ENCODE measurements at places on chromosomes 2 and 18.

- DNase-seq = no peak
Observed at GRCh38 chr2:238985931-238986446, 138.1 kb downstream of the TWIST2 start.

DNA sequence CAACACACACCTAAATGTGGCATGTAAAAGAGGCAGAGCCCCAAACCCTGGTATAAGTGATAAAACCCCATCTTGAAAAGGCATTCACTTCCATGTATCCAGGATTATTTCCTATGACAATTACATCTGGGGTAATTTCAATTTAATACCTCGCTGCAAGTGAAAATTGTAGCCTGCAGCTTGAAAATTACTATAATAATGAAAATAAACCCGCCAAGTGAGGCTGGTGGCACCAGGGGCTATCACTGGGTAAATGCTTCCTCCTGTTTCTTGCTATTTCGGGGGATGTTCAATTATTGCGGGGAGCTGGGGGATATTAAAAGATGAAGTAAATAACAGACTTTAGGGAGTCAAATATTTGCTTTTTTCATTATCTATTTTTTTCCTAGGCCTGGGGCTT lies 159.5 kb upstream of the CAPN13 start:
- DNase-seq = no peak

DNA sequence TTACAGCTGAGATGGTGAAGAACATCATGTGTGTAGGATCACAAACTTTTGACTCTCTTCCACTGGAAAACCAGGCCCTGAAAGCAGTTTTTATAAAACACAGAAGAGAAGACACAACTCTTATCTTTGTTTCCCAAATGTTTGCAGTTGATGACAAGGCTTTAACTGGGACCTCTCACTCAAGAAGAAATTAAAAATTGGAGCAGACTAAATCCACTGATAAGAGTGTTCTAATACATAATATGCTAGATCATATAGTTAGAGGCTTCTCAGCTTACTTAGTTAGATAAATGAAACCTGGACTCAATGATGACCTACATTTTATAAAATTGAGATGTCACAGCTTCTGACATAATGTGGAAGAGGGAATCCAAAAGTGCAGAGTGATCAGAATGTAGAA lies 158.3 kb upstream of the WDSUB1 start:
- DNase-seq = no peak

DNA sequence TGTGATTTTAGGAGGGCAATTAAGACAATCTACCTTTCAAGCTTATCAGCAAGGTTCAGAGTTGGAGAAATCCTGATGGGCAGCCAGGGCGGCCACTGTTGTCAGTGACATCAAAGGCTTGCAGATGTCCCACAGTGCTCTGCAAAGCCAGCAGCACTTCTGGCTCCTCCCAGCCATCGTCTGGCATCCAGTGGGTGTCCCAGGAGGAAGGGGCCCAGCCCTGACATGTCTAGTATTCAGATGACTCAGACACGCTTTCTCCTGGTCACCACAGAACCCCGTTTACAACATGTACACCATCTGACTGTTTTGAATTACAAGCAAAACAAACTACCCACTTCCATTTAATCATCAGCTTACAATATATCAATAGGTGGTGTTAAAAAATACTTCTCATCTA lies 61.4 kb downstream of the CYRIA start:
- DNase-seq = no peak

GRCh38 chr2:28406276-28407096 lies 13.8 kb downstream of the FOSL2 start:
- DNase-seq = peak; percentile 79

GRCh38 chr2:173264151-173264550 lies 90.5 kb upstream of the CDCA7 start:
- no peak for DNase-seq

DNA sequence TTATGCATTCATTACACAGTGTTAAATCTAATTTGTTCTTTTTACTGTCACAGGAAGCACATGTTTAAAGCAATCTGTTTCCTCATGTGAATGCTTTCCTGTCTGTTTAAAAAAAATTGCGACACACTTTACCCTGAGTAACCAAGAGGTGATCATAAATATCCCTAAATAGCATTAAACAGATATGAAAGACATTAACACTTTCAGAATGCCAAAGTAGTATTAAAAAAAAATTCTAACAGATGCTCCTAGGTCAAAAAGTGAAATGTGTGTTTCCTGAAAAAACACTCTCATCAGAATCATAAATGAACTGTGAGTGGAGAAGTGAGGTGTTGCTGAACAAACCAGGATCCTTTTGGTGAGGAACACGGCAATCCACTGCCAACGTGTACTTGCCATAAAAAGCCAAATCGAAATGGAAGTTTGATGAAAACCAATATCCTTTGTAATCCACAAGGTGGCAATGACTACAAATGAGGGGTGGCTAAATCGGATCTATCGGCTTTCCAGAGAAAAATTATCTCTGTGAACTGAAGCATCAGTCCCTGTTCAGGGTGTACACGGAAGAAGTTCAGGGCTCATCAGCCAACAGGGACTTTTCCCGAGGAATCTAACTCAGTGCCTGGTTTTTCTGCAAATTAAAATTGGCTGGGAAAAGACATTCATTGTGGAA lies 248.9 kb downstream of the TCF4 start:
- DNase-seq = no peak

DNA sequence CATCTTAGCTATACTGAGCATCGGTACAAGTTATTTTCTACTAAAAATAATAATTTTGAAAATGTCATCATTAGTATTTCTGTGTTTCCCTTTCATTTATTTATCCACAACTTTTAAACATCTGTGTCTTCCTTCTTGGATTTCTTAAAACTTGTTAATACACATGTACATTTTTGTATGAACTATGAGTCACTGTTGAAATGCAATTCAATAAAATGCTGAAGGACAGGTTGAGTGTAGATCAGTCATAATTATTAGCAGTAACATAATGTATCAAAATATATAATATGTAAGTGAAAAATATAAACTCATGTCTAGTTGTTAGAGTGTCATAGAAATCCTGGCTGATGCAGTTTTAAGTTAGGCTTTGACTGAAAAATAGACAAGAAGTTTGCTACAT lies 115.9 kb downstream of the MEIS1 start:
- no peak for DNase-seq

DNA sequence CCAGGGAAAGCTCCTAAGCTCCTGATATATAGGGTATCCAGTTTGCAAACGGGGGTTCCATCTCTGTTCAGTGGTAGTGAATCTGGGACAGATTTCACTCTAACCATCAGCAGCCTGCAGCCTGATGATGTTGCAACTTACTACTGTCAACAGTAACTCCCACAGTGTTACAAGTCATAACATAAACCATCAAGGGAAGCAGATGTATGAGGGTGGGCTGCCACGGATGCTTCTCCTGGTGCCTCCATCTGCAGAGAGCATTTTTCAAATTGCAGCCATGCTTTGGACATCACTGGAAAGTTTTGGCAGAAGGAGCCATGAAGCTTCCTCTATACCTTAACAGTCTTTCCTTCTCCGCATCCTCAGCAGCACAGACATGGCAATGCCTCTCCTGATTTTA lies 234.5 kb downstream of the ANKRD36B start:
- no peak for DNase-seq

DNA sequence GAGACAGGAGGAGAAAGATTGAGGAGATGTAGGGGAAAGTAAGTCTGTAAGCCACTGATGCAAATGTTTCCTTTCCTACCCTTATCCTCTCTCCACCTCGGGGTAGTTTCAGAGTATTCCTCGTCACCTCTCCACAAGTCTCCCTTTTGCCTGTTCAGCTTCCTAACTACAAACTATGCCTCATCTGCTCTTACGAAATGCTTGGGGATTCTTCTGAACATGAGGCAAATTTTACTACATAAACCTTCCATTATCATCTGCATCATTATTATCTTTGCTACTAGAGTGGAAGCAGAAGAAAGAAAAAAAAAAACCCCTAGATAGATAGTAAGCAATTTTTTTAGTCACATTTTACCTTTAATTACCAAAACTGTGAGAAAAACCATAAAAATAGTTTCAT lies 43.1 kb upstream of the CWC22 start:
- no peak for DNase-seq

GRCh38 chr2:41999128-41999480 lies 48.7 kb upstream of the PKDCC start:
- DNase-seq = no peak

- no peak for DNase-seq
Observed at GRCh38 chr2:240619506-240620148, 5.7 kb upstream of the GPR35 start.

GRCh38 chr2:223053484-223054192 lies 1.6 kb downstream of the KCNE4 start:
- DNase-seq = no peak

DNA sequence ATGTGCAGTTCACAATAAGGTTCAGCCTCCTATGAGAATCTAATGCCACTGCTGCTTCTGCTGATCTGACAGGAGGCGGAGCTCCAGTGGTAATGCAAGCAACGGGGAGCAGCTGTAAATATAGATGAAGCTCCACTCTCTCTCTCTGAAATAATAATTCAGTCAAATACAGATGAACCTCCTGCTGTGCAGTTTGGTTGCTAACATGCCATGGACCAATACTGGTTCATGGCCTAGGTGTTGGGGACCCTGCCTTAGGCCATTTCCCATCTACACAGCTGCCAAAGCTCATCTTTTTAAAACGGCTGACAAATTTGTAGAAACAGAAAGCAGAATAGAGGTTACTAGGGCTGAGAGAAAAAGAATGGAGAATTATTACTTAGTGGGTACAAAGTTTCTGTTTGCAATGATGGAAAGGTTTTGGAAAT lies 10.7 kb upstream of the HNRNPA3 start:
- DNase-seq = no peak

DNA sequence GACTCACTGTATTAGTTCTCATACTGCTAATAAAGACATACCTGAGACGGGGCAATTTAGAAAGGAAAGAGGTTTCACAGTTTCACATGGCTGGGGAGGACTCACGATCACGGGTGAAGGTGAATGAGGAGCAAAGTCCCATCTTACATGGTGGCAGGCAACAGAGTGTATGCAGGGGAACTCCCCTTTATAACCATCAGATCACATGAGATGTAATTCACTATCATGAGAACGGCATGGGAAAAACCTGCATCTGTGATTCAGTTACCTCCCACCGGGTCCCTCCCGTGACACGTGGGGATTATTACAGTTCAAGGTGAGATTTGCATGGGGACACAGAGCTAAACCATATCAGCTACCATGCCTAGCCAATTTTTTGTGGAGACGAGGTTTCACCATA lies 168.2 kb downstream of the NEDD4L start:
- no peak for DNase-seq

- no peak for DNase-seq
Observed at GRCh38 chr2:205720451-205720902, 38.2 kb downstream of the NRP2 start.
